ENCODE measurements at places on chromosomes 6 and 20. TPM values are rescaled to one million over a fixed set of nuclear protein-coding genes. Genes with fewer than 3 reads are reported as not detected.

Gene CLVS2
- not detected for total RNA-seq

Gene SLC17A1
- not detected for total RNA-seq

Gene YIPF3
- 32.6 TPM for total RNA-seq

GRCh38 chr20:3759316-3759823, 8.2 kb downstream of the ADISSP start:
- DNase-seq, result no peak

- DNase-seq, result no peak
Measured at GRCh38 chr20:13349235-13349604, 128.1 kb downstream of the ISM1 start.

- no peak for DNase-seq
Measured at GRCh38 chr6:54958446-54958845, 111.9 kb downstream of the FAM83B start.

GRCh38 chr6:54614499-54615195, 231.9 kb upstream of the FAM83B start:
- no peak for DNase-seq

DNA sequence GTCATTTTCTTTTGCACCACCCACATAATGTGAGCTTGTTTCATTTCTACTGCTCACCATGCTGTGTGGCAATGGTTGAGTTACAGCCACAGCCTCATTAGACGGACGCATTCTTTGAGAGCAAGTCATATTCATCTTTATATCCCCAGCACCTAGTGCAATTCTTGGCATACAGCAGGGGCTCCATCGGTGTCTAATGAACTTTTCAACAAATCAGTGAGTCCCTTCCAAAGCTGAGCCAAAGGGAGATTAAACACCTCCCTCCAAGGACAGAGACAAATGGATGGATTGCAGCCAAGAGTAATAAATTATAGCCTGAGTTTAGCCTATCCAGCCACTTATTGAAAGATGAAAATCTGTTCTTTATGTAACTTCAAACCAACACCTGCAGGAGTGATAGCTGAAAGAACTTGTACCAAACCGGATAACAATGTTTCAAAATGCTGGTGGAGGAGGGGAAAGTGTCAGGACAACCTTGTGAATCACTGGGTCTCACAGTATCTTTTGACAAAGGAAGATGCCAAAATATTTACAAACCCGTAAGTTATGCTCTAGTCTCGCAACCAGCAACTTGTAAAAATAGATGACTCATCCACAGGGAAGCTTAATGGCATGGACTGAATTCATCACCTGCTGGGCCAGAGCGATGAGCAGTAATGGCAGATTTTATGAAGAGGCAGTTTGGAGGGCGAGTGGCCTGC, 139.0 kb downstream of the PXDC1 start:
- no peak for DNase-seq

DNA sequence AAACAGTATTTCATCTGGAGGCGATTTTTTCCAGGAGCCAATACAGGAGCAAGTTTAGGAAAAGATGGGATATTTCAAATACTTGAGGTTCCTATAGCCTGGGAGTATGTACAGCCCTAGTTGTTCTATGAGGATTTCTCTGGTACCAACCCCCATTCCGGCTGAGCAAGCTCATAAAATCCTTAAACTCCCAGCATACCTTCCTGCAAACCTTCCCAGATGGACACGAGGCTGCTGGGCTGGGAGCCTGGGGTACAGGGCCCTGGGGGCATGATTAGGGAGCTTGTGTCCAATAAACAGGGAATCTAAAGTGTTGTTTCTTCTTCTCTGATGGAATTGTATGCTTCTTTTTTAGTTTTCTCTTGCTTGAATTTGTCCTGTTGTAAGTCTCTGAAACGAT, 1.5 kb downstream of the PRRC2A start:
- no peak for DNase-seq

DNA sequence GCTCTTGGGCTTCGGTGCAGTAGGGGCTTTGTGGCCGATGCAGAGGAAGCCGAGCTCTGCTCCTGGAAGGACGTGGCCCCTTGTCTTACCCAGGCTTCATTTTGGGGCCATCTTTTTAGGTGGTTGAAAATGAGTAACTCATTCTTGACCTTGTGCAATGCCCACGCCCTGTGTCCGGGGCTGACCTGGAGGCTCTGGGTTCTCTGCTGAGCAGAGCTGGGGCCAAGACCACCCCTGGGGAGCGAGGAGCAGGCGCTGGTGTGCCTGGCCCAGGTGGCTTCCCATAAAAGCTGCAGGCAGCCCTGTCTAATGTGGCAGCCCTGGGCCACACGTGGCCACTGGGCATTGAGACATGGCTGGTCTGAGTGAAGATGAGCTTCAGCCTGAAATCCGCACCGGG, 25.7 kb downstream of the NTSR1 start:
- DNase-seq, result no peak

DNA sequence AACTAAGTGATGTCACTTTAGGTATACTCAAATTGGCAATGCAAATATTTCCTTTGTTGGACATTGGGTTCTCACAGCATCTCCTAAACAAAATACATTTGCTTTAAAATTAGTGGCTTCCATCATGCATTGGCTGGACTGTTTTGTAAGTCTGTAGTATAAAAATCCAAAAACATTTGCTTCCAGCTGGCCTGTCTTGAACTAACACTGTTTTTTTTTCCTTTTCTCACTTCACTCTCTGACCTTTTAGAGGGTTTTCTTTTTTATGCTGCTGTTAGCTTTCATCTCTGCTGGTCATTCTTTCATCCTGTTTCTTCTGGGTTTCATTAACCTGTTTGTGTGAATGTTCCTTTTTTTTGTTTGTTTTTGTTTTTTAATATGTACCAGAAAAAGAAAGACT, 121.7 kb upstream of the MLIP start:
- DNase-seq, result no peak

- no peak for DNase-seq
Measured at GRCh38 chr6:126701676-126702560, 362.0 kb downstream of the CENPW start.
